ENCODE measurements at places on chromosomes 7 and 10.

GRCh38 chr10:29501692-29502091 is 133.1 kb downstream of the SVIL start:
- no peak for DNase-seq

GRCh38 chr7:48090095-48090805 is 1.2 kb downstream of the UPP1 start:
- DNase-seq, result no peak

DNA sequence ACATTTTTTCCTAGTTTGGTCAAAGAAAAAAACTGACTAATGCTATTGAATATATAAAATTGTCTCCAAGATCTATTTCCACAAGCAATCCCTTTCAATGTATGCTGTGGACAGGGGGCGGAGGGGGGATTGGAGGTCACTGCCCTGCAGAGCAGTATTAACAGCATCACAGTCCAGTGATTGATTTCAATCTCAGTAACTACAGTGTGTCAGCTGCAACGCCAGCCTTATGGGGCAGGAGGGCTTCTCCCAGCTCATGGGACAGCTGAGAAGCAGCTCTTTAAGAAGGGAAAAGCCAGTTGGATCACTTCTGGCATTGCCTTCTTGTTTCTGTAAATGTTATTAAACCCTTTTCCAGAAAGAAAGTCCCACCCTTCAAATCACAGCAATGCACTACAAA is 65.0 kb downstream of the RAPGEF5 start:
- DNase-seq, result no peak

- DNase-seq, result no peak
These were observed 36.4 kb downstream of the ANTXRL start for GRCh38 chr10:46323176-46323575.

DNA sequence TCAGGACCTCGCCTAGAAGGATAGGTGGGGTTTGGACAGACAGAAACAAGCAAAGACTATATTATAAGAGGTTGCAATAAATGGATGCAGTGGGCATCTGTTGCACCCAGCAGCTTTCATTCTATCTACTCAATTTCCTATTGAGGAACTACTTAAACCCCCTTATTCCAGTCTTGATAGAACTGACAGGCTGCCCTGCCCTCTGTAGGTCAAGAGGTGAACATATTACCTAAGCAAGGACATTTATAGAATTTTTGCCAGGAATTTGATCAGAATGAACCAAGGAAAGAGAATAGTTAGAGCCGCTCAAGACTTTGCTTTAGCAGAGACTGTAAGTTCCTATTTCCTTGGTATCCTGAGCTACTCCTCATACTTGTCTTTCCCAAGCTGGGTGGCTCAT is 9.5 kb downstream of the VTI1A start:
- DNase-seq, result no peak

- DNase-seq, result no peak
These were observed 224.3 kb downstream of the ELFN1 start for GRCh38 chr7:1894313-1894900.

DNA sequence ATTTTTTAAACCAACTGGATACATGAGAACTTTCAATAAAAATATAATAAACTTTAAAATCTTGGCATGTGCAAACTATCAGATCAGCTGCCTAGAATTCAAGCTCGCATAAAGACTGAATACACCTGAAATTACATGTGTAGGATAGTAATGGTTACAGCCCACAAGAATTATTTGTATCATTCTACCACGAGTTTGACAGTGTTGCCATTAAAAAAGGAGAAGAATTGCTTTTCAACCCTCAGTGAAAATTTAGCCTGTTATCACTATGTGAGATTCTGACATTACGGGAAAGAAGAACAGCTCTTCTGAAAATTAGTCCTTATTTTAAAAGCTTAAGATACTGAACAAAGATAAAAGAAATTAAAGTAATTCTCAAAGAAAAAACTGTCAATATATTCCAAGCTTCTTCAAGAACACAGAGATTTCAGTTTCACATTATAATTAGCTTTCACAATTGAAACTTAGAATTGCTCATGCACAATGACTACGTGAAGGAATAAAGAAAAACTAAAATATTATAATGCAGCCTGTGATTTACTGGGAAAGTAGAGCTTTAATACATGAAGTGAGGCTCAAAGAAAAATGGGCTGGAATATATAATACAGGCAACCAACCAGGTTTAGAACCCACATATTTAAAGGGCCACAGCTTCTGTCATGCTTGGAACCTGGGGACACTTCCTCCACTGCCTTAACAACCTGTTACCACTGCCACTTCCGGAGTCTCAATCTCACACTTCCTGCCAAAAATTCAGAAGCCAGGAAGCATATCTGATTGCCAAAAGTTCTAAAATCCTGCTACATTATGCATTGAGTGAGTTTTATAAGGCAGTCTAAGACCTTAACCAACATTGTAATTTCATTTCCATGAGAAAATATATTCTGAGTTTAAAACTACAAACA is 23.2 kb downstream of the TPK1 start:
- no peak for DNase-seq

GRCh38 chr7:146126767-146127509 is 10.3 kb downstream of the CNTNAP2 start:
- DNase-seq, result no peak

- no peak for DNase-seq
These were observed 250.6 kb upstream of the NPVF start for GRCh38 chr7:25478925-25479324.

DNA sequence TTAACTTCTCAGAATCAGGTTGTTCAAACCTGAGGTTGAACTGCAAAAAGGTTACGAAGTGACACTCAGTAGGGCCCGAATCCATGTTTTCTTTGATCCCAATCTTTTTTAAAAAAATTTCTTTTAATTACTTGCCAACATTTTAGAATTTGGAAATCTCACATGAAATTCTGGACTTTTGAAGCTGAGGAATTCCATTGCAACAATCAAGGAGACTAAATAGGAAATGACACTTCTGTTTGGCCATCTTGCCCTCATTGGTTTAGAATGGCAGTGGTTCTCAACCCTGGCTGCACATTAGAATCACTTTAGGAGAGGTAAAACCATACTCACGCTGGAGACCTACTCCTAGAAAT is 471 bp upstream of the TOMM7 start:
- no peak for DNase-seq

DNA sequence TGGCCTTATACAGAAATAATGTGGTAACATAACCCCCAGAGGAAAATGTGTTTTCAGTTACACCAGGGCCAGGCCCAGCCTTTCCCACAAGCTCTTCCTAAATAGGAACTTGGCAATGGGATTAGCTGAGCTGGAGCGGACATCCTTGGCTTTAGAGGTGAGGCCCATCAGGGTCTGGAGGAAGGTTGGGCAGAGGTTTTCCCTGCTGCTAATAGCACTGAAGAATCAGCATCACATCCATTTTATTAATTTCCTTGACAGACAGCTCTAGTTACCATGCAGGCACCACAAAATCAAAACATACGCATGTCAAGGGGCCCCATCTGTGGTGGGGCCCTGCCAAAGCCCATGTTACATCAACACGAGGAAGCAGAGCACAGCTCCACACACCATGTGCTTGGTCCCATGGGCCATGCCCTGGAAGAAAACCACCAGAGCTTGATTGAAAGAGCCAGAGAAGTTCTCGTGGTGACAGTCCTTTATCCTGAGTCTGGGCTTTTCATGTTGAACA is 566.6 kb downstream of the KCNMA1 start:
- DNase-seq, result no peak

GRCh38 chr7:46610746-46611145 is 689.7 kb upstream of the IGFBP3 start:
- DNase-seq, result no peak

- DNase-seq, result no peak
These were observed 93.5 kb downstream of the SND1 start for GRCh38 chr7:127745445-127745844.

- no peak for DNase-seq
These were observed 1034.7 kb upstream of the GHITM start for GRCh38 chr10:83104616-83105015.

DNA sequence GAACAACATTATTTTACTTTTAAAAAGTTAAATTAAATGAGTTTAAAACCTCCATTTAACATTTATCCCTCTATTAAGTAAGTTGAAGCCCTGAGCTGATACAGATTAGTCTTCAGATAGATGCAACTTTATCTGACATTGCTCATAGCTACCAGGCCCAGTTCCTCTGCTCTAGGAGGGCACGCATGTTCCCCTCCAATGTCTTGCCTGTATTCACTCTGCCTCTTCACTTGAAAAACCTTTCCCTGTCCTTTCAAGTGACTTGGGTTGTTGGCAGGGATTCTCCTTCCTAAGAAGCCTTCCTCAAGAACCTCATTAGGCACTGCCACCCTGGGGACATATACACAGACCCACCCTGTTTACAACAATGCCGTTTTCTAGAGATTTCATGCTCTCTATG is 270.4 kb downstream of the RELN start:
- no peak for DNase-seq

Data from HuH-7.5 (cell line).